ENCODE measurements at places on chromosomes 1 and 21.

DNA sequence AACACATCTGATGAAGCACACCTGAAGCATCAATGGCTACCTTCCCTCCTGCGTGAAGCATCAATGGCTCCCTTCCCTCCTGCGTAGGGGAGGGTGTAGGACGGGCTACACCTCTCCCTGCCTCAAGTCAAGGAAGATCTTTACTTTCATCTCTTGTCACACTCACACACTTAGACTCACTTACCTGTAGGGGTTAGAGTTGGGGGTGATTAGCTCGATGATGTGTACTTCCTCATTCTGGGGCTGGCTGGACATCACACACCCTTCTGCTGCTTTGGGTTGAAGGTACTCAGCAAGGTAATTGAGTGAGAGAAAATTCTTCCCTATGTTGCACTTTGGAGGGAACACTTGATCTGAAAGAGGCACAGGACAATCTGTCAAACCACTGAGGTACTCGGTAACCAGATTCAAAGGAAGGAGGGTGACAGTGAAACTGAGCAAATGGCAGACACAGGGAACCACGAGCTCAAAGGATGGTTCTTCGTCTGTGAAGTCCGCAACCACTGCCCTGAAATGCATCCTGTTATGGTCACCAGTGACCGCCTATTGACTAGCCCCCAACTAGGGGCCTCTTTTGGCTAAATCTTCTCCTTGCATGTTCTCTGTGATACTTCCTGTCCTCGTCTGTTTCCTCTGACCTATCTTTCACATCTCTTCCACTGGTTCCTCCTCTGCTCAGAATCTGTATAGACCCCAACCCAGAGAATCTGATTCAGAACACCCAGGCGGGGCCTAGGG lies 156.2 kb downstream of the TGFBR3 start:
- no peak for DNase-seq

DNA sequence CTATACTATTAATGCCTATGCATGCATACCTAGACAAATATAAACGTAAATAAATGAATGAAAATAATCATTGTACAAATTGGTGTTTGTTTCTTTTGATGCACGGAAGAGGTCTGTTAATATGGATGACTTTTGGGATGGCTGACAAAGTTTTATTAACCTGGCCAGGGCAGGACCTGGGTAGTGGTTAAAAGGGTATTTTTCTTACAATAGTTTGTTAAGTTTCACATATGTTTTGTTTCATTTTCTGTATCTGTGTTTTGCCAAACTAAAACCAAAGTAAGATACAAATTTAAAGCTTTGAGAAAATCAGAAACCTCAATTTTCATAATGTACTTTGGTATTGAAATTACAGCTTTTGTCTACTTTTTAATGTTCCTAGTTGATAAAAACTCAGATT lies 222.7 kb upstream of the OLFM3 start:
- DNase-seq, result no peak

DNA sequence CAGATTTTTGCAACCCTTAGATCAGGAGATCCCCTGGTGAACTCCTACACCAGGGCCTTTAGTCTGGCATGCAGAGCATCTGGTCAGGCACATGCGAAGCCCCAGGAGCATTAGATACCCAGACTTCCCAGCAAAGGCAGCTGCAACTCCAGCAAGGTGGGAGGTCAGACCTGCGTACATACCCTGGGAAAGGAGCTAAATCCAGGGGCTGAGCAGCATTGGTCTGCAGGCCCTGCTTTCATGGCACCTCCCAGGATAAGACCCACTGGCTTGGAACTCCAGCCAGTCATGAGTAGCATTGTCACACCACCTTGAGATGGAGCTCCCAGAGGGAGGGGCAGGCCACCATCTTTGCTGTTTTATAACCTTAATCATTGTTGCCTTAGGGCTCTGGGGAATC lies 92.3 kb downstream of the KCNT2 start:
- DNase-seq, result no peak

DNA sequence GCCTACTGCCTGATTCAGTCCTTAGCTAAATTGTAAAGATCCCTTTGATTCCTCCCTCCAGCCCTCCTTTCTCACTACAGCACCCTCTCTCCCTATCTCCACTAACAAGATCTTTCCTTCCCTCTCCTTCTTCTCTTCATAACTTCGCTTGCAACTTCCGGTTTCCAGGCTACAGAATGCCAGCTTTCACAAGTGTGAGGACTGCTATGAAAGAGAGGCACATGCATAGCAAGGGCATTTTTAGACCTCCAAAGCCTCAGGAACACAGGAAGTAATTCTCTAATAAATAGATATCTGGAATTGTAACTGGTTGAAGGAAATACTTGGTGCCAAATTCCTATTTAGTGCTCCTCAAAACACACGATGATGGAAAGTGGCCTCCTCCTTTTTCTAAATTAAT lies 196.7 kb downstream of the HLX start:
- no peak for DNase-seq
